ENCODE measurements at places on chromosomes 7 and 10.

GRCh38 chr7:130560972-130561371 is 69.1 kb downstream of the MEST start:
- H3K27ac ChIP-seq: no peak overlapping the region
- no peaks in the 10 kb centered on the region for H3K36me3 ChIP-seq
- H3K4me1 ChIP-seq: no peaks in the 10 kb centered on the region
- DNase-seq: no peak
- no peak overlapping the region for H3K4me3 ChIP-seq
- no peaks in the 10 kb centered on the region for H3K27me3 ChIP-seq

- no peak overlapping the region for H3K27ac ChIP-seq
- no peaks in the 10 kb centered on the region for H3K36me3 ChIP-seq
- H3K4me1 ChIP-seq: no peaks in the 10 kb centered on the region
- H3K27me3 ChIP-seq: no peaks in the 10 kb centered on the region
- H3K4me3 ChIP-seq: no peak overlapping the region
Measured at GRCh38 chr10:50527442-50528043, 96.2 kb downstream of the SGMS1 start.

- DNase-seq: no peak
- no peaks in the 10 kb centered on the region for H3K36me3 ChIP-seq
- H3K4me3 ChIP-seq: no peak overlapping the region
- no peaks in the 10 kb centered on the region for H3K27me3 ChIP-seq
- no peaks in the 10 kb centered on the region for H3K4me1 ChIP-seq
Measured at GRCh38 chr7:38428041-38428440, 154.6 kb upstream of the TARP start.

GRCh38 chr7:22909917-22910316 is 87.3 kb upstream of the TOMM7 start:
- no peaks in the 10 kb centered on the region for H3K36me3 ChIP-seq
- no peaks in the 10 kb centered on the region for H3K27me3 ChIP-seq
- H3K27ac ChIP-seq: no peak overlapping the region
- H3K4me1 ChIP-seq: peaks cover 59% of the 10 kb centered on the region

GRCh38 chr10:70785190-70785589 is at the start of gene TBATA:
TBATA (minus strand) TSS chr10:70785377; CDS start chr10:70783379, 1,998 bp downstream.
- H3K4me3 ChIP-seq: no peak within 1 kb of the TSS
- H3K4me1 ChIP-seq: no peaks in the 10 kb centered on the region
- no peak within 1 kb of the TSS for H3K27ac ChIP-seq

DNA sequence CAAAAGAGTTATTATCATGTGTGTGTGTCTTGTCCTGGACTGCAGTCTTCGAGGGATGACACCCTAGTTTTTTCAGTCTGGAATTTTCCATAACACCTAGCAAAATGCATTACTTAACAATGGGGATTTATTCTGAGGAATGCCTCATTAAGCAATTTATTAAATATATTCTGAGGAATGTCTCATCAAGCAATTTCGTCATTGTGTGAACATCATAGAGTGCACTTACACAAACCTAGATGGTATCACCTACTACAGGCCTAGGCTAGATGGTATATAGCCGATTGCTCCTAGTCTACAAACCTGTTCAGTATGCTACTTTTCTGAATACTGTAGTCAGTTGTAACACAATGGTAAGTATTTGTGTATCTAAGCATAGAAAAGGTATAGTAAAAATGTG is 1.1 kb upstream of the STEAP4 start:
- H3K4me3 ChIP-seq: no peak overlapping the region
- no peaks in the 10 kb centered on the region for H3K27me3 ChIP-seq
- no peak overlapping the region for H3K27ac ChIP-seq
- peaks cover 19% of the 10 kb centered on the region for H3K4me1 ChIP-seq
- no peaks in the 10 kb centered on the region for H3K36me3 ChIP-seq
- DNase-seq: no peak

GRCh38 chr10:47039562-47039913 is 128.3 kb downstream of the PTPN20 start:
- DNase-seq: no peak
- H3K4me3 ChIP-seq: no peak overlapping the region
- H3K36me3 ChIP-seq: no peaks in the 10 kb centered on the region

- H3K27ac ChIP-seq: no peak overlapping the region
- H3K27me3 ChIP-seq: no peaks in the 10 kb centered on the region
- no peaks in the 10 kb centered on the region for H3K36me3 ChIP-seq
- peak; percentile 48 for DNase-seq
- peaks cover 58% of the 10 kb centered on the region for H3K4me1 ChIP-seq
Measured at GRCh38 chr10:113091920-113092319, 141.9 kb downstream of the TCF7L2 start.

- no peak overlapping the region for H3K27ac ChIP-seq
- no peaks in the 10 kb centered on the region for H3K27me3 ChIP-seq
- no peak overlapping the region for H3K4me3 ChIP-seq
Measured at GRCh38 chr7:112799448-112800120, 9.4 kb upstream of the TMEM168 start.

GRCh38 chr10:11162828-11163599 is 145.3 kb downstream of the CELF2 start:
- H3K27ac ChIP-seq: no peak overlapping the region
- no peaks in the 10 kb centered on the region for H3K27me3 ChIP-seq
- peak; percentile 77 for DNase-seq
- H3K36me3 ChIP-seq: no peaks in the 10 kb centered on the region

DNA sequence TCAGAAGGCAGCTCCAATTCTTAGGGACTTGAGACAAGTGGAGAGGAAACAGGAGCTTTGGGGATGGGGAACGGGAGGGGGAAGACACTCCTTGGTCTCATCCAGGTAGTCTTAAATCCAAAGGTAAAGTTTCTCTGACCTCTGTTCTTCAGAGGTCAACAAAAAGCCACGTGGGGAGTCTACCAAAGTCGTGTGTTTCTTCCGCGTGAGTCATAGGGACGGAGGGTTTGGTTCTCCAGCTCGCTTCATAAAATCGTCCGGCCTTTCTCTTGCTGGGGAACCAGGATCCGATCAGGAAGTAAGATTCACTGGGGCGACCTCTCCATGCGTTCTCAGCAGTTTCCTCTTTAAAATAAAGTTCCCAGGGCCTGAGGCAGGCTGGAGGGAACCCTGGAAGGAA is 275.7 kb downstream of the TCERG1L start:
- H3K4me1 ChIP-seq: no peaks in the 10 kb centered on the region
- H3K4me3 ChIP-seq: no peak overlapping the region
- H3K27ac ChIP-seq: no peak overlapping the region
- no peak for DNase-seq
- H3K36me3 ChIP-seq: no peaks in the 10 kb centered on the region
- no peaks in the 10 kb centered on the region for H3K27me3 ChIP-seq

- DNase-seq: no peak
- no peaks in the 10 kb centered on the region for H3K4me1 ChIP-seq
- no peak overlapping the region for H3K4me3 ChIP-seq
- H3K36me3 ChIP-seq: no peaks in the 10 kb centered on the region
- no peaks in the 10 kb centered on the region for H3K27me3 ChIP-seq
- no peak overlapping the region for H3K27ac ChIP-seq
Measured at GRCh38 chr7:114886241-114886640, 35.7 kb upstream of the MDFIC start.

DNA sequence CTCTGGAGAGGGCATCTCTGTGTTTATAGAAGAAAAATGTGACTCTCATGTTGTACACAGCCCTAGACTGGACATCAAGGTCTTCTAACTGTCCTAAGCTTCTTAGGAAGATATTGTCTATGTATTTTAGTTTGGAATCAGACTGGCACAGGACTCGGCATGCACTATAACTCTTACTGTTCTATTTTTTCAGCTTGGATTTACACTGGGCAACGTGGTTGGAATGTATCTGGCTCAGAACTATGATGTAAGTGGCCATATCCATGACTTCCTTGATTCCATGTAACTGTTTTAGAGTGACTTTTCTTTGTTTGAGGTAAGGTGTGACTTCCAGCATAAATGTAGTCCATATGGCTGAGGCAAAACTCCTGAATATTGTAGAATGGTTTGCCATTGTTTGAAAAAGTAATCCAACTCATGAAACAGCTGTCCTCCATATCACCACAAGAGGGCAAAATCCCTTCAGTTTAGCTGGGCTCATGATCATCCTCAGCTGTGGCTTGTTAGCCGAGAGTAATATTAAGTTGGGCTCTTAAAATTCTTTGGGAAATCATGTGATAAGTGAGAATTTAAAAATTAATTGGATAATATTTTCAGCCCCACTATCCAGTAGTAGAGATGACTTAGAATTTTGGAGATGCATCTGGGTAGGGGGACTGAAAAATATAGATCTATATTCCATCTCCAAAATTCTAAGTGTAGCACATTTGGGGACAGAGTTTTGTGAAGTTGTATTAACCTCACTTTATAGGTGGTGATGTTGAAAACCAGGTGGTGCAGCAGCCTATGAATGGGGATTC is 10.4 kb downstream of the STMP1 start:
- H3K27me3 ChIP-seq: no peaks in the 10 kb centered on the region
- peaks cover 8% of the 10 kb centered on the region for H3K36me3 ChIP-seq
- H3K27ac ChIP-seq: no peak overlapping the region
- DNase-seq: no peak
- H3K4me1 ChIP-seq: no peaks in the 10 kb centered on the region
- H3K4me3 ChIP-seq: no peak overlapping the region

DNA sequence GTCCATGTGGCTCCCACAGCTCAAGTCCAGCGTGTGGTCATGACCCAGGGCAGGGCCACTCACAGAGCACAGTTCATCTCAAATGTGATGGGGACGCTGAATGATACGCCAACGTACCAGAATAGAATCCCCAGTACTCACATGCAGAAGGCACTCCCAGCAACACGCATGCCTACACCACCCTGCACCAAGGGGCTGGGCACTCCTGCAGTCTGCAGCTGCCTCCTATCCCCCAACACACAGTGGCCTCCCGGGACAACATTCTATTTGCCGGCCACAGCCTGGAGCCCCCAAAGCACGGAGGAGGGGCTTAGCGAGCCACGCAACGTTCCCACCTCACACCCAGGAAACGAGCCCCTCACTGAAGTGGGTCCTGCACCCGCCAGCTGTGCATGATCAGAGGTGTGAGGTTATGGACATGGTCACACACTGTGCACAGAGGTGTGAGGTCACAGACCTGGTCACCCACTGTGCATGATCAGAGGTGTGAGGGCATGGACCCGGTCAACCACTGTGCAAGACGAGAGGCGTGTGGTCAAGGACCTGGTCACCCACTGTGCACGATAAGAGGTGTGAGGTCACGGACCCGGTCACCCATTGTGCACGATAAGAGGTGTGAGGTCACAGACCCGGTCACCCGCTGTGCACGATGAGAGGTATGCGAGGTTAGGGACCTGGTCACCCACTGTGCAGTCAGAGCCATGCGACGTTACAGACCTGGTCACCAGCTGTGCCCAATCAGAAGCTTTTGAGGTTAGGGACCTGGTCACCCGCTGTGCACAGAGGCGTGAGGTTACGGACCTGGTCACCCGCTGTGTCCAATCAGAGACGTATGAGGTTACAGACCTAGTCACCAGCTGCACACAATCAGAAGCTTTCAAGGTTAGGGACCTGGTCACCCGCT is 182.8 kb downstream of the DIP2C start:
- H3K36me3 ChIP-seq: no peaks in the 10 kb centered on the region
- no peak overlapping the region for H3K4me3 ChIP-seq
- H3K4me1 ChIP-seq: peaks cover 20% of the 10 kb centered on the region
- no peak overlapping the region for H3K27ac ChIP-seq
- DNase-seq: peak; percentile 57

- no peaks in the 10 kb centered on the region for H3K36me3 ChIP-seq
- no peak for DNase-seq
- H3K27ac ChIP-seq: no peak overlapping the region
- H3K4me3 ChIP-seq: no peak overlapping the region
Measured at GRCh38 chr7:155453296-155454182, 4.4 kb upstream of the EN2 start.

DNA sequence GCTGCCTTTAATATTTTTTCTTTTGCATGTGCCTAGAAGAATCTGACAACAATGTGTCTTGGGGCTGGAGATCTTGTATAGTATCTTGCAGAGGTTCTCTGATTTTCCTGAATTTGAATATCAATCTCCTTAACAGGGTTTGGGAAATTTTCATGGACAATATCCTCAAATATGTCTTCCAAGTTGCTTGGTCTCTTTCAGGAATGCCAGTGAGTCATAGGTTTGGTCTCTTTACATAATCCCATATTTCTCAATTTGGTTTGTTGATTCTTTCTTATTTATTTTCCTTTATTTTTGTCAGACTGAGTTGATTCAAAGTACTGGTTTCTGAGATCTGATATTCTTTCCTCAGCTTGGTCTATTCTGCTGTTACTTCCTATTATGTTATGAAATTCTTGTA is 208.7 kb upstream of the GLI3 start:
- H3K4me3 ChIP-seq: no peak overlapping the region
- no peak for DNase-seq
- no peaks in the 10 kb centered on the region for H3K36me3 ChIP-seq
- H3K27me3 ChIP-seq: no peaks in the 10 kb centered on the region
- no peak overlapping the region for H3K27ac ChIP-seq
- H3K4me1 ChIP-seq: no peaks in the 10 kb centered on the region

DNA sequence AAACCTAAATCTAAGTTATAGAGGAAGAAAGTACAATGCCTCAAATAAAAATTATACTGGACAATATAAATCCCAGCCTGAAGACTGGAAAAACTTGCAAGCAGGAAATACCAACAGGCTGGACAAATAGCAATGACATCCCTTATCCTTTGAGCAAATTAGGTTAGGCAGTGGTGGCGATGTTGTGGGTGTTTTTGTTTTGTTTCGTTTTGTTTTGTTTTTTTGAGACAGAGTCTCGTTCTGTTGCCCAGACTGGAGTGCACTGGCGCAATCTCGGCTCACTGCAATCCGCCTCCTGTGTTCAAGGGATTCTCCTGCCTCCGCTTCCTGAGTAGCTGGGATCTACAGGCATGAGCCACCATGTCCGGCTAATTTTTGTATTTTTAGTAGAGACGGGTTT is 57.3 kb upstream of the TES start:
- H3K4me3 ChIP-seq: no peak overlapping the region
- no peak for DNase-seq
- no peaks in the 10 kb centered on the region for H3K36me3 ChIP-seq
- H3K27me3 ChIP-seq: no peaks in the 10 kb centered on the region

- no peak overlapping the region for H3K27ac ChIP-seq
- H3K4me3 ChIP-seq: no peak overlapping the region
- DNase-seq: no peak
- no peaks in the 10 kb centered on the region for H3K36me3 ChIP-seq
Measured at GRCh38 chr7:118312051-118312450, 87.5 kb downstream of the ANKRD7 start.

GRCh38 chr7:51005074-51005473 is 222.4 kb upstream of the GRB10 start:
- H3K36me3 ChIP-seq: no peaks in the 10 kb centered on the region
- no peak overlapping the region for H3K4me3 ChIP-seq
- no peak overlapping the region for H3K27ac ChIP-seq
- H3K27me3 ChIP-seq: no peaks in the 10 kb centered on the region
- DNase-seq: no peak

DNA sequence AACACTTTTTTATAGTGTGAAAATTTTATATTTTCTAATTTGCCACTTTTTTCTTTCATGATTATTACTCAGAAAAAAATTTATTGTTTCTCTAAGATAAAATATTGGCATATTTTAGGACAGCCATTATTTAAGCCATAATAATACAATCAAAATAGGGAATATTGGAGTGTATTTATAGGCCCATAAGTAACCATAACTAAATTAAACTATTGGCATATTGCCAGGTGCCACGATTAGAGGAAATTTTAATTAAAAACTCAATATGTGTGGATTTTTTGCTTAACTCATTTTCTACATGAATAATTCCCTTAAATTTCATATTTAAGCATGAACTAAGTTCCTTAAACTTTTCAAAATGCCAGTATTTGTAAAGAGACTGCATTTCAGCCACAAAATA is 587.8 kb downstream of the IPMK start:
- no peaks in the 10 kb centered on the region for H3K27me3 ChIP-seq
- no peak for DNase-seq
- H3K27ac ChIP-seq: no peak overlapping the region

All from tibial artery (tissue), 4 donors.